Left lobe of liver (tissue), 2 donors: ENCODE measurements at places on chromosomes 4 and X. TPM values are rescaled to one million over a fixed set of nuclear protein-coding genes. Genes with fewer than 3 reads are reported as not detected.

The DDX60 gene
- total RNA-seq, result 4.3 TPM

The SMIM31 gene
- total RNA-seq, result not detected

The ADGRG2 gene
- total RNA-seq, result 1.2 TPM

The LCORL gene
- 5.9 TPM for total RNA-seq

The FATE1 gene
- total RNA-seq, result not detected

The ARHGAP24 gene
- total RNA-seq, result 6.8 TPM

The SLC35A2 gene
- 18.7 TPM for total RNA-seq

The TRMT2B gene
- total RNA-seq, result 9.7 TPM

The CFAP99 gene
- total RNA-seq, result 1.3 TPM

The DYNLT3 gene
- 13.2 TPM for total RNA-seq

DNA sequence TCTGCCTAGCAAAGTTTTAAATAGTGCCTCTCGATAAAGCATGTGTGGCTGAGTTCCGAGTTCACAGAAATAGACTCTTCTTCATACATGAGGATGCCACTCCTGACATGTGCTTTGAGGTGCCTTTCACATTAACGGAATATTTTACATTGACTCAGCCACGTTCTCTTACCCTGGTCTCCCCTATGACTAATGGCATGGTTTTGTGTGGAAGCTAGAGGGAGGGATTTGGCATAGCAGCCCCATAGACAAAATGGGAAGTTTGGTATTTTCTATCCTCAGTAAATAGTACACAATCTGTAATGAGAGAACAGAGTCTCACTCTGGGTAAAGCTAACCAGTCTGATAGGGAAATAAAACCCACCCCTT lies 68.9 kb downstream of the PCDH19 start:
- DNase-seq, result no peak

- no peak for DNase-seq
Measured at GRCh38 chrX:102546828-102547493, 30.4 kb upstream of the TMSB15A start.

DNA sequence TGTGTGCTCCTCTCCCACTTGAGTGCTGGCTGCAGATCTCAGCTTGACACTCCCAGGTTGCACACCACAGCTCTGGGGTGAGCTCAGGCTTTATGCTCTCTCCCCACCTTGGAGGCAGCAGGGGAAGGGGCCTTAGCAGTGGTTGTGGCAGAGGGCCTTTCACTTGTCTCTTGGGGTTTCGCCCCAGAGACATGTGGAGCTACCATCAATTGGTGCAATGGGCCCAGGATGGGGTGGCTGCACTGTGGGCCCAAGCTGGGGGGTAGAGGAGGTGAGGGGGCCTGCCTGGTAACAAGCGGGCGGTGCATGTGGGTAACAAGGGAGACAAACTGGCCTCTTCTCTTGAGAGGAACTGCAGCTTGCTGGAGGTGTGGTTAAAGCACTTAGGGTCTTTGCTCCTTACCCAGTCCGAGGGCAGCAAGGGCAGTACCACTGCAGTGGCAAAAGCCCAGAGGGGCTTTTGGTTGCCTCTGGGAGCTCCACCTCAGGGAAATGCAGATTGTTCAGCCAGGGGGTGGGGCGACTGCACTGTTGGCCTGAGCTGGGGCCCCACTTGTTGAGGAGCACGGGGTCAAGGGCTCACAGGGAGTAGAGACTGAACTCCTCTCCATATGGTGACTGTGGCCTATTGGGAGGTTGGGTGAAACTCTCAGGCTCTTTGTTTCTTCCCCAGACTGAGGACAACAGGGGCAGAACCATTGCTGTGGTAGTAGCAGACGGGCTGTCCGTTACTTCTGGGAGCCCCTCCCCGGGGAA lies 30.5 kb upstream of the OR13H1 start:
- no peak for DNase-seq

GRCh38 chr4:138078751-138079520 lies 163.2 kb downstream of the SLC7A11 start:
- DNase-seq, result no peak

DNA sequence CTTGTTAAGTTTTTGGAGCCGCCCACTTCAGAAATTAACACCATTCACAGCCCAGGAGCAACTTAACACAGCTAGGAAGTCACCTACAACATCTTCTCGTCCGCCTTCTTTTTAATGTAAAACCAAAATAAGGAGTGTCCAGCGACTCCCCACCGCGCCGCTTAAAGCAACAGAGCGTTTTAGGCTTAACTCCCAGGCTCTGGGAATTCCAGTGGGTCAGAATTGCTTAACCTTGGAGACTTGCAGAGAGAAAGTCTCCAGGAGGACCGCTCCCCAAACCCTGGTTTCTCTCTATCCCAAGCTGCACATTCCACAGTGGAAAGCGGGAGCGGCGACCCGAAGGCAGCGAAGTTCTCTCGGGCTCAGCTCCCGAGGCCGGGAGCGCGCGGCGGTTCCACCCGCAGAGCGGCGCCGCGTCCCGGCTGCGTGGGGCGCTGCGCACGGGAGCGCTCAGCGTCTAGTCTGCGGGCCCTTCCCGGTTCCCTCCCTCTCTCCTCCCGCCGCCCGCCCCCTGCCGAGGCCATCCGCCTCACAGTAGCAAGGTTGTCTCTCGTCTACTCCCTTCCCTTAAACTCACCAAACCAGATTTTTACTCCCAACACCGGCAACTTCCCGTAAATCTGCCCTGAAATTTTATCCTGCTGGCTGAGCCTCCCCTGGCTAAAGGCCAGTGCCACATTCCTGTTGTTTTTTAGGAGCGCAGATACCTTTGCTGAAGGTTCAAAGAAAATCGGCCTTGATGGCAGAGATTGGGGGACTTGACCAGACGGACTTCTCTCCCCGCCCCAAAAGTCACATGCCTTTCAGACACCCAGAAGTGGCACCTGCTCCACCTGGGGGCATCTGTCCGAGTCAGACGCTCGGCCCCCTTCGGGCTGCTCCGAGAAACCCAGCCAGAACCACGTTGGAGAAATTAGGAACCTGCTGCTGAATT lies at the start of gene RBM47:
RBM47 (minus strand) TSS at position 464 of the 934 bp plus-strand sequence. CDS start 190,971 bp downstream, outside the sequence.
- peak; percentile 86 for DNase-seq

- no peak for DNase-seq
Measured at GRCh38 chr4:33085709-33086108, 2365.5 kb downstream of the PCDH7 start.

- DNase-seq, result peak; percentile 29
Measured at GRCh38 chr4:7397206-7398103, 37.3 kb downstream of the PSAPL1 start.

DNA sequence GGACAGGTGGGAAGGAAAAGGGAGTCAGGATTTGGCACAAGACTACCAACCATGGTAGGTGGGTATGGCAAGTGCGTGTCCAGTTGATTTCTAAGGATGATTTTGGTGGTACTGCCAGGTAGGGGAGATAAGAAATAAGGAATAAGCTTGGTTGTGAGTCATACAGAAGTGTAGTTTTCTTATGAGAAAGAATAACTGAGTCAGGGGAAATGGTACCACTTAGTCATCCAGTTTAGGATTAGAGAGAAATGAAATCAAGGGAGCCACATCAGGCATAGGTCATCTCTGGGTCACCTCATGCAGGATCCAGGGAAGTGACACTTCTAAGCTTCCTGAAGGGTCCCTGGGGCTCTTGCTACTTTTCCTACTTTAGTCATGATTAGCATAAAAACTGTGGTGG lies 107.1 kb upstream of the C1GALT1C1 start:
- DNase-seq, result no peak

- DNase-seq, result no peak
Measured at GRCh38 chrX:49995107-49995731, 72.8 kb downstream of the CLCN5 start.

DNA sequence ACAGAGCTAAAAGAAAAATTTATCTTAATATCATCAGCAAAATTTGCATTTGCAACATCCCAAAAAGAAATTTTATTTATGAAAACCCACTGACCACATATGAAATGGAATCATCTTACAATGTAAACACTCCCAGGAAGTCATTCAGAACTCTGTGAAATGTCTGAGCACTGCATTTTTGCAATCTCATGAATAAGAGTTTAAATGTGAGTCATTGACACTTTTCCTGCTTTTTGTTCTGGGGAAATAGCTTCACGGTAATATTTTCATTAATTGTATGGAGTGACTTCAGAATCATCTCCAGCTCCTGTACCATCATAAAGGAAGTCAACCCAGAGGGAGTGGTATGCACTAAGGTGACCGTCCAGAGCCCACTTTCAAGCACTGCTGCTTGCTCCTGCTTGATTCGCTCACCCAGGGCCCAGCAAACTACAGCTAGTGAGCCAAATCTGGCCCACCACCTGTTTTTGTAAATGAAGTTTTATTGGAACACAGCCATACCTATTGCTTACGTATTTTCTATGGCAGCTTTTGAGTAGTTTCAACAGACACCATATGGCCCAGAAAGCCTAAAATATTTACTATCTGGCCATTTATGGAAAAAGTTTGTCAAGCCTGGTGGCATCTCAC lies 17.2 kb downstream of the EDNRA start:
- no peak for DNase-seq

- DNase-seq, result no peak
Measured at GRCh38 chrX:95823796-95824195, 860.8 kb upstream of the DIAPH2 start.

- no peak for DNase-seq
Measured at GRCh38 chr4:39285853-39286252, 80.3 kb downstream of the RFC1 start.

- no peak for DNase-seq
Measured at GRCh38 chr4:154564311-154564710, 1.5 kb downstream of the FGB start.

DNA sequence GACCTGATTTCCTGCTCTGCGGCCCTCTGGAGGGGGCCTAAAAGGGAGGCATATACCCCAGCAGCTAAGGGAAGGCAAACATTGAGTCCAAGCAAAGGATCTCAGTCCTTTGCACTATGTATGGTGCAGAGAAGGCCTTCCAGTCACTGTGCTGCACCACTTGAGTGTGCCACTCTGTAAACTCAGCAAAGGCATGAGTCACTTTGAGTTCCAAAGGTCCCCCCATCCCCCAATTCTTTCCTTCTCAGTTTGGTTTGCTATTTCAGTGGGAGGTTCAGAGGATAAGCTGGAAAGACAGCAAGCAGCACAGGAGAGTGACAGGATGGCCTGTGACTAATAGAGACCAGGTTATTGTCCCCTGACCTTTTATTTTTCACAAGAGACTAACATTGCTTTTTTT lies 131.3 kb downstream of the FHDC1 start:
- no peak for DNase-seq

GRCh38 chr4:23135792-23136645 lies 443.3 kb downstream of the GBA3 start:
- DNase-seq, result no peak

DNA sequence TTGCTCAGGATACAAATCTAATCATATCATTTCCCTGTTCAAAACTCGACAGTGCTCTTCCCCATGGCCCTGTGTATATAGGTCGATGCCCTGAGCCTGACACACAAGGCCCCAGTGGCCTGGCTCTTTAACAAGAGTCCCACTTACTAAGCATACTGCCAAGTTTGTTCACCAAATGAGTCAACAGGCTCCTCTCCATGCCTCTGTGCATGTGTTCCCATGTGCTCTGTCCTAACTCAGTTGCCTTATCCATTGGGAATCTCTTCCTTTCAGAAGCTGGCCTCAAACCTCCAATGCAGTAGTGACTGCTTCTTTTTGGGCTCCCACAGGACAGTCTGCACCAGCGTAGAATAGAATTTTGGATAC lies 18.9 kb upstream of the CXCR3 start:
- DNase-seq, result no peak

DNA sequence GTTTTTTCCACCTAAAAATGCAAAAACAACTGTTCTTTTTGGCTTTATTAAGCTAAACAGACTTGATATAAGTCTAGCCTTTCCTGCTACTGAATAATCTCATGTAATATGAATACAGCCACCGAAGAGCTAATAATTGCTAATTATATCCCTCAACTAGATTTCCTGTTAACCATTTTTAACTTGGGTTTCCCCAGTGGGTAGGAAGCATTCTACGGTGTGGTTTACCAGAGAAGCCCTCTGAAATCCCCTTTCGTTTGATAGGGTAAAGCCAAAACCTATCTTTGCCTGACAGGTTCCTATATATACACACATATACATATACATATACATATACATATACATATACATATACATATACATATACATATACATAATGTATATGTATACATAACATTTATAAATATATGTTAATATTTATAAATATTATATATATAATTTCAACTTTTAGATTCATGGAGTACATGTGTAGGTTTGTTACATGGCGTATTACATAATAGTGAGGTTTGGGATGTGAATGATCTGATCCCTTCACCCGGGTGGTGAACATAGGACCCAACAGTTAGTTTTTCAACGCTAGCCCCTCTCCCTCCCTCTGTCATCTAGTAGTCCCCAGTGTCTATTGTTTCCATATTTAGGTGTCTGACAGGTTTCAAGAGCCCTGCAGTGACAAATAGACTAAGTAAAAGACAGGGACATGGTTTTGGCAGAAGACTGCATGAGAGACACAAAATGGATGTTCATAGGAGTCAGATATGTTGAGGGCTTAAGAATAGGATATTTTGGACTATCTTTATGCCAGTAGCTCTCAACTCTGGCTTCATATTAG lies 62.4 kb downstream of the ATXN3L start:
- DNase-seq, result no peak

DNA sequence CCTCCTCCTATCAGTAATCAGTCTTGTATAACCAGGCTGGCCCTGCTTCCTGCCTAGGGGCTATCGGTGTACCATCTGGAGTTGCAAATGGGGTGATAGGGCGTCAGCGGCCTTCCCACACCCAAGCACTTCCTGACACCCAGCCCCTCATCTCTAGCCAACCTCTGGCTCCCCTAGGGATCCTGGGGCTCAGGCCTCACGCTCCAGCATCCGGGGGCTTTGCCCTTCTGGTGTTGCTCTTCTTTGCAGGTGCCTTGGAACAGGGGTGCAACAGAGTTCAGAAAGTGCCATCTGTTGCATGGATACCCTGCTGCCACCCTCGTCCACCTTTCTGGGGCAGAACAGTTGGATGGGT lies 4.1 kb downstream of the IL9R start:
- no peak for DNase-seq

- no peak for DNase-seq
Measured at GRCh38 chr4:5870701-5871100, 22.2 kb downstream of the CRMP1 start.

- DNase-seq, result no peak
Measured at GRCh38 chr4:48403358-48403757, 62.0 kb downstream of the SLAIN2 start.

GRCh38 chr4:139540632-139541031 lies 15.4 kb downstream of the SETD7 start:
- DNase-seq, result no peak
